ENCODE measurements at places on chromosomes 16 and 17.

DNA sequence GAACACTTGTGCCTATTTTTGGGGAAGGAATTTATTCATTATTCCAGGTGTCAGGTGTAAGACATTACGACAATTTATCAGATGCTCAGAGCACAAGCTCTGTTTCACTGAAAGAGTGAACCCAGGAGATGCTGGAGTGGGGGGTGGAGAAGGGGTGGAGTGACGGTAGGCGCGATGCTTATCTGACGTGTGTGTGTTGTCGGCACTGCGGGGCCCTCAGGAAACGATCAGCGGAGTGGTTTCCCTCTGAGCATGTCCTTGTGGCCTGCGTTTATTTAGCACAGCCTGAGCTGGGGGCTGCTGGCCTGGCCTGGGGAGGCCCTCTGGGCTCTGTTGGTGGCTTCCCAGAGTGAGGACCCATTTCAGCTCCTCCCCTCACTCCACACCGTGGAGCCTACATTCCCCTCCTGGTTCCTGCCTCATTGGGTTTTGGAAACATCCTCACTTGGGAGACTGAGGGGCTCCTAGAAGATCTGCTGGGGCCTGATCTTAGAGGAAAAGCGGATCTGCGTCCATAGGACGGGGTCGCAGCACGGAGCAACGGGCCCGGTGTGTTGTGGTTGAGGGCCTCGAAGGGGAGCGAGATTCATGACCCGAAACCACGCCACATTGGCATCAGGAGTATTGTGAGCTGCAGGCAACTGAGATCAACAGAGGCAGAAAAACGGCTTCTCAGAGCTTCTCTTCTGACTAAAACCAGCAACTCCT, 19.0 kb upstream of the GNG13 start:
- no peak for DNase-seq

- no peak for DNase-seq
Measured at GRCh38 chr17:40356990-40357881, 7.3 kb downstream of the GJD3 start.

- no peak for DNase-seq
Measured at GRCh38 chr16:83779886-83780285, 27.9 kb upstream of the HSBP1 start.

DNA sequence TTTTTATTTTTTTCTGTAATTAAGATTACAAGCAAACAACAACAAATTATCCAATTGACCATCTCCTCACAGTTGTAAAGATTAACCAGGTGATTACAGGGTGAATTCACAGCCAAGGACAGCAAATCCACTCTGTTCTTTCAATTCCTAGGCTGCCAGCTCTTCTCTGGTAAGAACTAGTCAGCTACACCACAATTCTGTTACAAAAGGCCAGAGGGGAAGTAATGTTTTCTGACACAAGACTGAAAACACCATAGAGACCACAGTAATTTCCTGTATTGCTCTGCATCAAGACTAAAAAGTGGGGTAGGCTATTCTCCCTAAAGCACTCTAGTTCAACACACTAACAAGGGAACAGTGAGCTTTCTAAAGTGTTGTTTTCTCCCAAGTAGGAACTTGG, 10.6 kb downstream of the CA10 start:
- no peak for DNase-seq

- DNase-seq, result no peak
Measured at GRCh38 chr17:19537111-19537510, 3.5 kb downstream of the SLC47A1 start.

GRCh38 chr16:29811170-29811895, 660 bp upstream of the PRRT2 start:
- no peak for DNase-seq

DNA sequence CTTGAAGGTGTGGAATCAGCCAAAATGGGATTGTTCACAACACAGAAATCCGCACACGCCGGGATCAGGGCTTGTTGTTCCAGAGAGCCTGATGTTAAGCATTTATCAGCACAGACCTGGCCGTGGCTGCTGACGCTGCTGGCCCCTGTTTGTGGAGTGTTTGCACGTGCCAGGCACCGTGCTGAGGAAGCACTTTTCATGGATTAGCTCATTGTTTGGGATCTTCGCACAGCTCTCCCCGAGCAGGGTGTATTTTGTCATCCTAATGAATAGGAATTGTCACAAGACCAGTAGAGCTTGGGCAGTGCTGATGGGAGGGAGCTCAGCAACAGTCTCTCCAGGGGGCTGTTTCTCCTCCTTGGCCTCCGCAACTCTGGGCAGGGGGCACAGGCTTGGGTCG, 160.4 kb upstream of the PLCG2 start:
- no peak for DNase-seq

GRCh38 chr17:68389041-68389440, 68.3 kb downstream of the WIPI1 start:
- no peak for DNase-seq

GRCh38 chr16:54233615-54234014, 53.0 kb downstream of the IRX3 start:
- no peak for DNase-seq

GRCh38 chr16:29975134-29975538, 1.5 kb downstream of the TAOK2 start:
- DNase-seq, result no peak

- no peak for DNase-seq
Measured at GRCh38 chr17:61903251-61903650, 24.5 kb downstream of the INTS2 start.

GRCh38 chr16:48161906-48162305, 6.1 kb upstream of the ABCC12 start:
- no peak for DNase-seq

DNA sequence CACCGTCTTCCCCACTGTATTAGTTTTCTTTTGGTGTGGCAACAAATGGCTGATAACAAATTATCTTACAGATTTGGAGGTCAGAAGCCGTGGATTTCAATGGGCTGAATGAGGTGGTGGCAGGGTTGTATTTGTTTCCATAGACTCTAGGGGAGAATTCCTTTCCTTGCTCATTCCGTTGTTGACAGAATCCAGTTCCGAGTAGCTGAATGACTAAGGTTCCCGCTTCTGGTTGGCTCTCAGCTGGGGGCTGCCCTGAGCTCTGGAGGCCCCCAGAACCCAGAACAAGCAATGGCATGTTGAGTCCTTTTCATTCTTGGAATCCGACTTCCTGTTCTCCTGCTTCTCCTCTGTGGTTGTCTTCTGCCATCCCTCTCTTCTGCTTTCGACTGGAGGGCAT, 280.4 kb downstream of the SNX29 start:
- no peak for DNase-seq

- DNase-seq, result no peak
Measured at GRCh38 chr17:72843591-72843990, 248.9 kb downstream of the SLC39A11 start.

DNA sequence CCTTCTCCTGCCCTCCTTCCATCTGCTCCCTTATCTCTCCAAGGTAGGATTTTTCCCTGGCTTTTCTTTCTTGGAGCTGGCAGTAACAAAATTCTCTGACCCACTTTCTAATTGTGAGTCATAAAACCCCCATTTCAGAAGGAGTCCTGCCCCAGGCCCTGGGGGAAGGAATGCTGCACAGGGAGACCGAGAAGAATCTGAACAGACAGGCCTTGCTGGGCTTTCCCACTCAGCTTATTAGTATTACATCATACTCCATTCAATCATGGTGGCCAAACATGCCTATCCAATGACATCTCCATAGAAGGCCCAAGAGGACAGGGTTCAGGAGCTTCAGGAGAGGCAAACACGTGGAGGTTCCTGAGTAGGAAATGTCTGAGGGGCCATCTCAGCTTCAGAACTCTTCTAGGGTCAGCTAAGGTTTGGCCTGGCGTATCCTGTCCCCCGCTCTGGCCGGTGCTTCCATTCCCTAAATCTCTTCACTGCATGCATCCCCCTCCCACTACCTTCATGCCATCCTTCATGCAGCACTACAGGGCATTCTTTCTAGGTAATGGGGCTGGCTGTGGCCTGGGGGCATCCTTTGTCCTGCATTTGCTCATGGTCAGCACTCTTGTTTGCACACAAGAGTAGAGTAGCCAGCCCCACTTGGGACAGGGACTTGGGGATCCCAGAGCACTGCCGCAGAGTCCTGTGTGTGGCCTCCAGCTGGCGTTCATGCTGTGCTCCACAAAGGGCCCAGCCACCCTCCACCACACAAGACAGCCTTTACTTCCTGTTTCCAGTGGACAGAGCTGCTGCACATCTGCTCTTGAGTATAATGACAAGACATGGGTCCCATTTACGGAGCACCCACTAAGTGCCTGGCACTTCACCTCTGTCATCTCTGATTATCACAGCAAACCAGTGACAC, 8.2 kb downstream of the SLC6A2 start:
- DNase-seq, result no peak

DNA sequence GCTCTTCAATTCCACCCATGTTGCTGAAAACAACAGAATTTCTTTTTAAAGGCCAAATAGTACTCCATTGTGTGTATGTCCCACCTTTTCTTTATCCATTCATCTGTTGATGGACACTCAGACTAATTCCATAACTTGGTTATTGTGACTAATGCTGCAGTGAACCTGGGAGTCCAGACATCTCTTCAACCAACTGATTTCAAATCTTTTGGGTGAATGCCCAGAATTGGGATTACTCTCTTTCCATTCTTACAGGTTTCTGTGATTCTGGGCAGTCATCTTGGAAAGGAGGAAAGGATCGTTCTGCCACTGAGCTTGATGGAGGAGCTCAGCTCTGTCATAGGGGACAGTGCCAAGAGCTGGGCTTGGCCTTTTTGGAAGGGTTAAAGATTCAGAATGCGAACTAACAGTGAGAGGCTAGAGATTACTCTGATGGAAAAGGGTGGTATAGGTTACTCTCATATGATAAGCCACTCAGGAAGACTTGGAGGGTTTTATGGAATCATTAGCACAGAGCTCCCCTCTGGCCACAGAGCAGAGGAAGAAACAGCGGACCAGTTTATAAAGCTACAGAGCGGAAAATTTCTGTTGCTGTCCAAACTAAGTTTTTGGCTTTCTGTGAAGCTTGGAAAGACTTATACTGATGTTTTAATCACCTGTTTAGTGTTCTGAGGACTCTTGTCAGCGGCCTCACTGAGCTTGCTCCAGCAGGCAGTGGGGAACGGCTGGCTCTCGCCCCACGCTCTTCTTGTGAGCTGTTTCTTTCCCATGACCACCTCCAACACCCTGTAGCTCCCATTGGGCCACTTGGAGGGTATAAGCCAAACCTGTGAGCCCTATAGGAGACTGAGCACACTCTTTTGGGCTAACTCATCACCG, 48.3 kb downstream of the HIC1 start:
- DNase-seq, result no peak

DNA sequence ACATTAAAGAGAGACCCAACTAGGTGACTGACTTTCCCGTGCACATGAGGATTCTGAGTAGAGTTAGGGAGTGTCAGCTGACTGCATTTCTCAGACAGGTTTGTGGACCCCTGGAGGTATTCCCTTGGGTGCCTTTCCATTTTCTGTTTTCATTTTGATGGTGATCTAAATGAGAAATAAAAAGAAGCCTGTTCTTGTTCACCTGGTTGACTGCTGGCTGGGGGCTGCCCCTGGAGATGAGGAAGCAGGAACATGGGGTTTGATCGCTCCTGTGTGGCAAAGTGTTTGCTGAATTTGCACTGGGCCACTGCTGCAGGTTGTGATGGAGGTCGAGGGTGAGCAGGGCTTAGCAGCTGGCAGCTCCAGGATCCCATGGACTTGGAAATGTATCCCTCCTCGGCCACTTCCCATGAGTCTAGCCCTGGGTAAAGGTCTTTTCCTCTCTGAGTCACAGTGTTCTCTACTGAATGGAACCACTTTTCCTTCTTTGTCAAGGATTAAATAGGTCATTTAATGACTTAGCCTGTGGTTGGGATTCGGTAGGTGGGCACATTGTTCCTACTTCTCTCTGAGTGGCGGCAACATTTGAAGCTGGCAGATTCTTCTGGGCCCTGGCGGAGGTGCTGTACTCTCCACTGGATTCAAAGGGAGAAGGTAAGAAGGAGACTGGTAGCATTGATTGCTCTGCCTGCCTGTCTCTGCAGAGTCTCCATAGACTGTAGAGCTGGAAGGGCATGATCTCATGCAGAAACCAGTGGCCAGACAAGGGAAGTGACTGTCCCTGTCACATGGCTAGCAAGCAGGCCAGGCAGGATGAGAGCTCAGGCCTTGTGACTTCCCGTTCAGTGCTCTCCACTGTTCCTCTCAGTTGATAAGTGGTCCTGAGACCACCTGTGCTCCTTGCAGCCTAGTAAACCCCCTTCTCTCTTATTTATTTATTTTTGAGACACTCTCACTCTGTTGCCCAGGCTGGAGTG, 17.9 kb downstream of the SNX29 start:
- DNase-seq, result no peak

All from left renal cortex interstitium (tissue), 4 donors.